ENCODE measurements at places on chromosomes 6 and 20.

- no peak for DNase-seq
Observed at GRCh38 chr20:17579369-17580039, 9.6 kb downstream of the DSTN start.

- no peak for DNase-seq
Observed at GRCh38 chr20:63072991-63073737, 66.4 kb upstream of the BHLHE23 start.

- no peak for DNase-seq
Observed at GRCh38 chr6:146634022-146634421, 35.2 kb downstream of the ADGB start.

GRCh38 chr6:134714113-134714512 is 235.8 kb downstream of the ALDH8A1 start:
- DNase-seq, result no peak

DNA sequence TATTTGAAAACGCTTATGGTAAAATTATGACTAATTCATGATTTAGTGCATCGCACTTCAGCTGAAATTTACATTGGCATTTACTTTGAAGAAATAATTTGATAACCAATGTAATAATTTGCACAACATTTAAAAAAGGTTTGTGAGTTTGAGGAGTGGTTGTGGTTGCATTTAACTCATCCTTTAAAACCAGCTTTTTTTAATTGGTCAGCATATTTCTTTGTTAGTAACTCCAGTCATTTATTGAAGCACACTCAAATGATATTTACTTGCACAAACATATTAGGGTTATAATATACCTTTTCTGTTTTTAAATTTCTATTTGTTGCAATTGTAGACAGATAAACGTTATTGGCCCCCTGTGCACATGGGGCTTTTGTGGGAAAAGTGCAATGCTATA is 78.1 kb upstream of the AHI1 start:
- DNase-seq, result no peak

DNA sequence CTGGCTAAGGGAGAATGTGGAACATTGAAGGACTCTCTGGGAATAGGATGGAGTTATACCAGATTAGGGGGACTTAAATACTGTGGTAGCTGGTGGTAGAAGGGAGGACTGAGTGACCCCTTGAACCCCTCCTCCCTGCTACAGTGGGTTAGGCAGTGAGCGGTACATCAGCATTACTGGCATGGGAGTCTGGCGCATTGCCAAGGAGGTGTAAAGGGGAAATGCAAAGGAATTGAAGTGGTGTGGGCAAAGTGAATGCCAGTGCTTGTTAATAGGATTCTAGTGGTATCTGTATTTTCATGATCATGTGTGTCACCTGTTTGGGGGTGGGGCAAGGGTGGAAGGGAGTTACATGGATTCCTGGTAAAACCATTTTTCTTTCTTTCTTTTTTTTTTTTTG is 60.1 kb downstream of the GFRA4 start:
- DNase-seq, result no peak

- no peak for DNase-seq
Observed at GRCh38 chr6:154909311-154909710, 85.8 kb upstream of the TIAM2 start.

DNA sequence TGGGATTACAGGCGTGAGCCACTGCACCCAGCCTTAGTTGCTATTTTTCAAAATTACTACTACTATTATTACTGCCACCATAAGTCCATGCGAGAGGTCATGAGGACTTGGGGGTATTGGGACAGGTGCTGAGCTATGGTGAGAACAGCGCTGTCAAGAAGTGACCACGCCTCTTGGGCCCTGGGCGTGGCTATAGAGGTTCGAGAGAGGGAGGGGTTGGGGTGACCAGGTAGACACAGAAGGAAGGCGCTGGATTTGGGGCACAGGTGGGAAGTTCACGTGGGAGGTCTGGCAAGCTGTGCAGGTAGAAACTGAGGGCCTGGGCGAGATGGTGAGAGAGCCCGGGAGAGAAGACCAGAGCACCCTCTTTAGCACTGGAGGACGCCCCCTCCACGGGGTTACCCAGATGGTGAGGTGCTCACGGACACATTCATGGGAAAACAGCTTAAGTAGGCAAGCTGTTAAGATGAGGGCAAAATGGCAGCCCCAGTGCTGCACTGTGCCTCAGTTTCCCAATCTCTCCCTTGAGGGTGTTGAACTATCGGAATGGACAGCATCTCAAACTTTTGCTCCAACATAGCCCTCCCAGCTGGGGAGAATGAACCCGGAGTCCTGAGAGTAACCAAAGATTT is 61.0 kb downstream of the RAB44 start:
- DNase-seq, result no peak

GRCh38 chr6:117481278-117481925 is 1.1 kb upstream of the DCBLD1 start:
- no peak for DNase-seq

DNA sequence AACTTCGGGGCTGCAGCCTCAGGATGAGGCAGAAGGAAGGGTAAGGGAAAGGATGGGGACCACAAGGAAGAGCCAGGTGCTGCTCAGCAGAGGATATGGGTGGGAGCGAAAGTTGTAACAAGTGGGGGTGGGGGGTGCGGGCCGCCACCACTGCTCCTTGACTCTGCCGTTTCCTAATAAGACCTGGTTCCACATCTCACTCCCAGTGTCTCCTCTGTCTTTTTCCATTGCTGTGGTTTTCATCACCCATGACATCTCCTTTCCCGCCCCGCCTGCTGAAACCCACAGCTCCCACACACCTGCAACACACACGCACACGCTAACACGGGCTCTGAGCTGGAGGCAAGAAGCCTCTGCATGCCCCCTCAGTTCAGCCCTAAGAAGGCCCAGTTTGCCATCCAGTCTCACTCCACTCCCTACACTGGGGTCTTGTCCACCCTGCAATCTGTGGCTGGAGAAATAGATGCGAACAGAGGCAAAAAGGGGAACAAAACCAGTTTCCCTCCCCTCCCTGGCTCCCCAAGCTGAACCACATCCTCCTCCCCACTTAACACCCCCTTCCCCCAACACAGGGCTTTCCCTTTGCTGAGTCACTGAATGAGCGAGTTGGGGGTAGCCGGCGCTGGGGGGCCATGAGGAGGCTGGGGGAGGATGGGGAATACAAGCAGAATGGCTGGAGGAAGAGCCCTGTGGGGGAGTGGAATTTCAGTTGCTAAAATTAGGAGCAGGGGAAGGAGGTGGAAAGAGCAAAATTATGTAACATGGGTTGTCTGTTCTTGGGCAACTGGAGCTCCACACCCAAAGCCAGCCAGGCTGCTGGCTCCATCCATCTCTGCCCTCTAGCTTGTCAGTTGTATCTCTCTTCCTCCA is 11.5 kb downstream of the NFKBIL1 start:
- peak; percentile 57 for DNase-seq

DNA sequence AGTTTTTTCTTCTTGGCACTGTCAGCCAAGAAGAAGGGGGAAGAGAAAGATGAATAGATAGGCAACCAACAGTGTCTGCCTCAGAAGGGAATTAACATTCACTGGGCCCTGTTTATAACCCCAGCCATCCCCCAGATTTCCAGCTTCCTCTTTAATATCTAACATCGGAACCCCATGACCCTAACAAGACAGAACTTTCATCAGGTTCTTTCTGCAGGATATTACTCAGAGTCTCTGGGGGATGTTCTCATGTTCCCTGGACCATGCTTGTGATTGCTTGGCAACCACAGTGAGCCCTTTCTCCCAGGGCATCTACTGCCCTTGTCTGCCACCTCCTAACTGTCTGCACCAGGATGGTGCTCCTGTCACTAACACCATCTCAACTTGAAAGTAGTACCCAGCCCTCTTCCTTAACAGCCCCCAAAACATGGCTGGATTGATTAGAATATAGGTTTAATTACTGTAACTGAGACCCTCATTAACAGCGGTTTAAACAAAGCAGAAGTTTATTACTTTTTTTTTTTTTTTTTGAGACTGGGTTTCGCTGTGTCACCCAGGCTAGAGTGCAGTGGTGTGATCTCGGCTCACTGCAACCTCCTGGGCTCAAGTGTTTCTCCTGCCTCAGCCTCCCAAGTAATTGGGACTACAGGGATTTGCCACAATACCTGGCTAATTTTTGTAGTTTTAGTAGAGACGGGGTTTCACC is 12.0 kb upstream of the PTPN1 start:
- DNase-seq, result no peak

DNA sequence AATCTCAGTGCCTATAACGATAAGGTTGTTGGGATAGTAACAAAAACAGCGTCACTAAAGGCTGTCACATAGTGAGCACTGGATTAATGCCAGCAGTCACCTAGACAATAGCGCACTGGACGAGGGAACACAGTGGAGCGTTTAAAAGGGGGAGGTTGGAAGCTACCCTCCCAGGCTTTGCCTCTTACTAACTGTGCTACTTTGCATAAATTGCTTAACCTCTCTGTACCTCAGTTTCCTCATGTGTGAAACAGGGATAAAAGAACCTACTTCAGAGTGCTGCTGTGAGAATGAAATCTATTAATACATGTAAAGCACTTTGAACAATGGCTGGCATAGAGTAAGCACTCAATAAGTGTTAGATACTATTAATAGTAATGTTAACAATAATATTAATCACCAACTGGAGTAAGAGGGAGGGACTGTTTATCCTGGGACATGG is 10.5 kb downstream of the BCL2L1 start:
- DNase-seq, result no peak

- DNase-seq, result peak; percentile 88
Observed at GRCh38 chr6:30678964-30679726, 6.3 kb upstream of the DHX16 start.

GRCh38 chr6:31799781-31800180 is 4.2 kb upstream of the VARS1 start:
- DNase-seq, result no peak

DNA sequence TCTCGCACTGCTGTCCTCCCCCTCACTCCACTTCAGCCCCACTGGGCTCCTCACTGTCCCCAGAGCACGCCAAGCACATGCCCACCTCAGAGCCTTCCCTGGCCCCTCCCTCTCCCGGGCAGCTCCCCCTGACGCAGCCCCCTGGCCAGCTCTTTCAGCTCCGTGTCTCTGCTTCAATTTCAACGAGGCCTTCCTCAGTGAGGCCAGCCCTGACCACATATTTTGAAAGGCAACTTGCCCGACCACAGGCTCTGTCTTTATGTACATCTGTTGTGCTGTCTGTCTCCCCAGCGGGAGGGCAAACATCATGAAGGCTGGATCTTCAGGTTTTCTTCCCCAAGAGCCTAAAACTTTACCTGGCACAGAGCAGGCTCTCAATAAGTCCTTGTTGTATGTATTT is 44.6 kb downstream of the JPH2 start:
- no peak for DNase-seq

DNA sequence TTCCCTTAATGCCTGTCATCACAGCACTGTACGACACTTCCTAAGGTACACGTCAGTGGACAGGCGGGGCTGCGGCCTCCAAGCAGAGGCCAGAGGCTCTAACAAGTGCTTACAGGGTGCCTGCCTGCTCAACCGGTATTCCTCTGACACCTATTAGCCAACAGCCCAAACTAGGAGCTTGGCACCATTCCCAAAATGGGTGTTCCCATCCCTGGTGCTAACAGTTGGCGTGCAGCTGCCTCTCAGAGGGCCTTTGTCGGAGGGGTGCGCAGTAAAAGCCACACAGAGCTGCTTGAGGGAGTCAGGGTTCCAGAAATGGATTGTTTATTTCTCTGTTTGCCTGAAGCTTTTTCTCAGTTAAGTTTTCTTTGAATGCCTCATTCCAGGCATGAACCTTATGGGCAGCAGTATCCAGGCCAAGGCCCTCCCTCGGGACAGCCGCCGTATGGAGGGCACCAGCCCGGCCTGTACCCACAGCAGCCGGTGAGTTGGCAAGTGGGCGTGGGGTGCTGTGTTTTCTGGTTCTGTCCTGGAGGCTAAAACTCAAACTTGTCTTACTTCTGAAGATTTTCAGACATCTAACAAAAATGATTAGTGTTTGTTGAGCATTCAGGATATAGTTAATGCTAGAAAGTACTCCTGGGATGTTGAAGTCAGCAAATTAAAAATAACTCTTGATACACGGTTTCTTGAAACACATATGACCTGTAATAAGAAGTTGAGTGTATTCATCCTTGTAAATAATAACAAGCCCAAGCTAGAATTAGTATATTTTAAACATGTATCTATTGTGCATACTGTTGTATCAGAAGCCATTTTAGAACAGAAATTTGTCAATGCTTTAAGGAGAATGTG is 124.7 kb downstream of the TMEM242 start:
- DNase-seq, result no peak

GRCh38 chr6:41371461-41371991 is 36.1 kb downstream of the NCR2 start:
- no peak for DNase-seq

DNA sequence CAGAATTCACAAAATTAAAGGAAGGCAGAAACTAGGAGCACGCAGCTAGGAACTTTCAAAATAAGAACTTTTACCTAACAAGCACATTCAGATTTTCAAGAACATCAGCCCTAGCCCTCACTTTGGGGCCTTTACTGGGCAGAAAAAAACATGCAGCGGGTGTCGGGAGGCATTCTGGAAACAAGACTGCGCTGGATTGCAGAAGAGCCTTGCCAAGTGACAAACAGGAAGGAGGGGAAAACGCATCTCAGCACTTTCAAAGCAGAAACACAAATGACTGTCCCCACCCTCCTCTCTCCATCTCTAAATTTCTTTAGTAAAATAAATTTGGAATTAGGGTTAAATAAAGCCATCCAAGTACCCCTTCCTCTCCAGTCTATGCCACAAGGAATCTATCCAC is 74.6 kb upstream of the RREB1 start:
- no peak for DNase-seq

- DNase-seq, result no peak
Observed at GRCh38 chr20:37282556-37282955, 6.9 kb upstream of the MANBAL start.

GRCh38 chr6:130366107-130367005 is 539 bp downstream of the TMEM200A start:
- no peak for DNase-seq

- DNase-seq, result no peak
Observed at GRCh38 chr6:79797163-79797764, 150.1 kb downstream of the ELOVL4 start.

GRCh38 chr20:12327205-12327604 is 409.5 kb downstream of the BTBD3 start:
- DNase-seq, result no peak

GRCh38 chr6:71080133-71080532 is 123.3 kb upstream of the B3GAT2 start:
- DNase-seq, result no peak

DNA sequence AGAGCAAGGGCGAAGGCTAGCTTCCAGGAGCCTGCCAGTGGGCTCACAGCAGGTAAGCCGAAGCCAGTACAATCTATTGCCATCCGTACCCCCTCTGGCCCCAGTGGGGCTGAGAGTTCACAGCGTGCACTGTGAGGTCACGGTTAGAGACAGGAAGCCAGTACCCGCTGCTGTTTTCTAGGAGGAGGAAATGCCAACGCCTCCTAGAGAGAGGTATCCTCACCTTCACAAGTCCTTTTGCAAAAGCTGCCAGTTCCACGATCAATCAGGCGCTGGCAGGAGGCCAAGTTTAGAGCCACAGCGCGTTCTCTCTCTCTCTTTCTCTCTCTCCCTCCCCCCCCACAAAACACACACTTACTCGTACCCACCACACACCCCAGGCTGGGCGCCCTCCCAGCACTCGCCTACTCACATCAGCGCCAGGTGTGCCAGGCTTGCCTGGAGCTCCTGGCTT is 22.5 kb downstream of the COL9A1 start:
- DNase-seq, result no peak

- DNase-seq, result no peak
Observed at GRCh38 chr6:71203206-71203605, 85.4 kb upstream of the OGFRL1 start.

Measured in T follicular helper cell (primary cell).